SJSA1 (cell line): ENCODE measurements at places on chromosomes 16 and 17. TPM values are rescaled to one million over a fixed set of nuclear protein-coding genes. Genes with fewer than 3 reads are reported as not detected.

- DNase-seq, result no peak
These were observed 21.7 kb upstream of the ABCC11 start for GRCh38 chr16:48269011-48269410.

GRCh38 chr17:81711814-81712467 is at the start of gene SLC25A10:
TSS of gene SLC25A10 (plus strand) at chr17:81712284. CDS start at chr17:81712427, 143 bp downstream.
- DNase-seq, result peak; percentile 88

GRCh38 chr16:87645802-87646201 is 43.5 kb downstream of the JPH3 start:
- no peak for DNase-seq

DNA sequence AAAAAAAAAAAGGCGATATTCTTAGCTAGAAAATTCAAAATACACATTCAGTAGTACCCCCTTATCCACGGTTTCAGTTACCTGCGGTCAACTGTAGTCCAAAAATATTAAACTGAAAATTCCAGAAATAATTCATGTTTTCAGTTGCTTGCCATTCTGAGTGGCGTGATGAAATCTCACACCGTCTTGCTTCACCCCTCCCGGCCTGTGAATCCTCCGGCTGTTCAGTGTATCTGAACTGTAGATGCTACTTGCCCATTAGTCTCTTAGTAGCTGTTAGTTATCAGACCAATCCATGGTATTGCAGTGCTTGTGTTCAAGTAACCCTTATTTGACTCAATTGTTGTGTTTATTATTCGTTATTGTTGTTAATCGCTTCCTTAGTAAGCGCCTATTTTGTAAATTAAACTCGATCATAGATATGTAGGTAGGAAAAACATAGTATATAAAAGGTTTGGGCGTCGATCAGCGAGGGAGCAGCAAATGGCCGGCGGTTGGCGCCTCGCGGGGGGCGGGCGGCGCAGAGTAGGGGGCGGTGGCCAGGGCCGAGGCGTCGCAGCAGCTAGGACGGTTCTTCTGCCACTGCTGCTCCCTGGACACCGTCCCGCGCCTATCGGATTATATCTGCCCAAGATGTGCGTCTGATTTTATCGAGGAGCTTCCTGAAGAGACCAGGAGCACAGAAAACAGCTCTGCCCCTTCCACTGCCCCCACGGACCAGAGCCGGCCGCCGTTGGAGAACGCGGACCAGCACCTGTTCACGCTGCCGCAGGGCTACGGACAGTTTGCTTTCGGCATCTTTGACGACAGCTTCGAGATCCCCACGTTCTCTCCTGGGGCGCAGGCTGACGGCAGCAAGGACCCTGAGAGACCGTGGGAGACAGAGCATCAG is 39.8 kb upstream of the AKAP1 start:
- no peak for DNase-seq

DNA sequence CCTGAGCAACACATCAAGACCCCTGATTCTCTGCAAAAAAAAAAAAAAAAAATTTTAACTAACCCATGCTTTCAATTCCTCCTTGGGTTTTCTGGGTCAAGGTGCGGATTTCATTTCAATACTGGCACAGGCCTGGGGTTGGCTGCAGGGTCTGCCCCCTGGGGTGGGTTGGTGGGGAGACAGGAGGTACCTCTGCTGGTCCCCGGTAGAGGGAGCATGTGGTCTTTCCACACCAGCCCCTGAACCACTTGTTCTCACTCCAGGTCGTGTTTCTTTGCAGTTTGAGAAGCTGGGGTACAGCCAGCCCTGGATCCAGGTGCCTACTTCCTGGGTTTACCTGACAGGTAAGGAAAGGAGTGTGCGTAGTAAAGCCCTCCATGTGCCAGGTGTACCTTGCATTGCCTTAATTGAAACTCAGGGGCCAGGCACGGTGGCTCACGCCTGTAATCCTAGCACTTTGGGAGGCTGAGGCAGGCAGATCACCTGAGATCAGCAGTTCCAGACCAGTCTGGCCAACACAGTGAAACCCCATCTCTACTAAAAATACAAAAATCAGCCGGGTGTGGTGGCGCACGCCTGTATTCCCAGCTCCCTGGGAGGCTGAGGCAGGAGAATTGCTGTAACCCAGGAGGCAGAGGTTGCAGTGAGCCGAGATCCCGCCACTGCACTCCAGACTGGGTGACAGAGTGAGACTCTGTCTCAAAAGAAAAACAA is 21.8 kb downstream of the SDR42E2 start:
- DNase-seq, result no peak

DNA sequence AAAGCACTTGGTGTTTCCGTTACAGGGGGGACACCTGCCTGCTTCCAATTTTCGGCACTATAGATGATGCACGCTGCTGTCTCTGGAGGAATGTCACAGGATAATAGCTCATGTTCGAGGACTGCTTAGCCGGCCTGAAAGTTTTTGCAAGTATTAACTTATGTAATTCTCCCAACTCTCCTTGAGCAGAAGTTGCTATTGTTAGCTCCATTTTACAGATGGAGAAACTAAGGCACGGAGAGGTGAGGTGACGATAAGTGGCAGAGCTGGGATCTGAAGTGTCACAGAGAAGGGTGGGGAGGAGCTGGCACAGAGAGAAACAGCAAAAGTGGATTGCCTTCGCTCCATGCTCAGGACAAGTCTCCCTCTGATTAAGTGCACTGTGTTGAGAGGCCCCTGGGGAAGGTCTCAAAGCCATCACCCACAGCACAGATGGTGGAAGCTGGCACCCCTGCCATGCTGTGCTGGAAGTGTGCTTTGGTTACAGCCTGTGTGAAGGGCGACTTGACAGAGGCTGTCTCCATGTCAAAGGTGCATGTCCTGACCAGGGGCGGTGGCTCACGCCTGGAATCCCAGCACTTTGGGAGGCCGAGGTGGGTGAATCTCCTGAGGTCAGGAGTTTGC is 40.8 kb upstream of the MEAK7 start:
- DNase-seq, result no peak

DNA sequence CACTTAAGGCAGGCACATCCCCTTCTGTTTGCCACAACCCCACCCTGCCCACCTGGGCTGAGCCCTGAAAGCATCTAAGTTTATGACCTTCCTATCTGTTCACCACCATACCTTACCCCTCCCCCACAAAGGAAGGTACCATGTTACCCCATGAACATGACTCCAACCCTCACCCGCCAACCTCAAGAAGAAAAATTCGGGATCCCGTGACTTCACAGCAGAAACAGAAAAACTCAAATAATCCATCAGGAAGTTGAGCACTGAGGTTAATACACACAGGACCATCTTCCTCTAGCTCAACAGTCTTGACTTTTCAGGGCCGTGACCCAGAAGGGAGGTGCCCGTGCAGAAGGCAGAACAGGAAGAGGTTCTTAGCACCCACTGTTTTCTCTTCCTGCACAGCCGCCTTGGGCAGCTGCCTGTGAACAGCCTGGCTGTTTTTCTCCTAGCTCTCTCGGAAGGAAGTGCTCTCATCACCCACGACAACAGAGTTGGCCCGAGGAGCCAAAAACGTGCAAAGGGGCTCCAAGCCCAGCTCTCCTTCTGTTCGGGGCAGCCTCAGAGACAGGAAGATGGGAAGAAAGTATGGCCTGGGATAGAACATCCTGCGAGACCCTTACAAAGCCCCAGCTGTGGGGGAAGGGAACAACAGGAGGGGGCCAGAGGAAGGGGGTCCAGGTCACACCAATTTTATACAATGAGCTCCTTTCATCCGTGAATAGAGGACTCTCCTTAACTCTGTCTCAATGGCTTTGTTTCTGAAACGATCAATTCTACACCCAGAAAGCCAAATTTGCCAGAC is 101.1 kb downstream of the XYLT1 start:
- DNase-seq, result no peak

DNA sequence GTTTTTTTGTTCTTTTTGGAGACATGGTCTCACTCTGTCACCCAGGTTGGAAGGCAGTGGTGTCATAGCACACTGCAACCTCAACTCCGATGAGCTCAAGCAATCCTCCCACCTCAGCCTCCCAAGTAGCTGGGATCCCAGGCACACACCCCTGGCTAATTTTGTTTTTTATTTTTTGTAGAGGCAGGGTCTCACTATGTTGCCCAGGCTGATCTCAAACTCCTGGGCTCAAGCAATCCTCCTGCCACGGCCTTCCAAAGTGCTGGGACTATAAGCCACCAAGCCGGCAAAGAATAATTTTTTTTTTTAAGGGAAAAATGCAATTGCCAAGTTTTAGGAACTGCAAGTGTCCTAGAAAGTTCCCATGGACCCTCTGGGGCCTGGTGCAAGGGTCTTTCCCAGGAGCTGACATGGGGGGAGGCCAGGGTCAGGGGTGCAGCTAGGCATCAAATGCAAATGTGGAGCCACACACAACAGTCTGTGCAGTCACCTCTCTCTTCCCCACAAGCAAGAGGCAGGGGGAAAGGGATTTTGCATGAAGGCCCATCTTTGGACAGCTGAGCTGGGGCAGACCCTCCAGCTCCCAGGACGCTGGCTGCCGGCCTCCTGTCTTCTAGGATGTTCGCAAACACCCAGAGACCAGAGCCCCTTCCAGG is 20.1 kb upstream of the BCAR1 start:
- no peak for DNase-seq

DNA sequence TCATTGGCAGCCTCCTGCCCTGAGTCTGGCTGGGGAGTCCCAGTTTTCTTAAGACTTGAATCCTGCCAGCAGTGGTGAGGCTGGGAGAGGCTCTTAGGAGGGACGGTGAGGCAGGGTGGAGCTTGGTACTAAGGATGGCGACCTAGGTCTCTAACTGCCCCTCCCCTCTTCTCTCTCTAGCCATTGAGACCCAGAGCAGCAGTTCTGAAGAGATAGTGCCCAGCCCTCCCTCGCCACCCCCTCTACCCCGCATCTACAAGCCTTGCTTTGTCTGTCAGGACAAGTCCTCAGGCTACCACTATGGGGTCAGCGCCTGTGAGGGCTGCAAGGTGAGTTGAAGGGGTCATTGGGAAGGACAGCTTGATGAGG is 16.4 kb downstream of the GJD3 start:
- no peak for DNase-seq

DNA sequence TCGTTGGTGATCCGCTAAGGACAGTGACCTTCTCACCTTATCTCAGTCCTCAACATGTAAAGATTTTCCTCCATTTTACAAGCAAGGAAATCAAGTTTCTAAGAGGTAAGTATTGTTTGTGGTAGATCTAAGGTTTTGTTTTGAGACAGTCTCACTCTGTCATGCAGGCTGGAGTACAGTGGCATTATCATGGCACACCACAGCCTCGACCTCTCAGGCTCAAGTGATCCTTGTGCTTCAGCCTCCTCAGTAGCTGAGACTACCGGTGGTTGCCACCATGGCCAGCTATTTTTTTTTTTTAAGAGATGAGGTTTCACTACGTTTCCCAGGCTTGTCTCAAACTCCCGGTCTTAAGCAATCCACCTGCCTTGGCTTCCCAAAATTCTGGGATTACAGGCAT is 34.9 kb downstream of the PRKCA start:
- DNase-seq, result no peak

DNA sequence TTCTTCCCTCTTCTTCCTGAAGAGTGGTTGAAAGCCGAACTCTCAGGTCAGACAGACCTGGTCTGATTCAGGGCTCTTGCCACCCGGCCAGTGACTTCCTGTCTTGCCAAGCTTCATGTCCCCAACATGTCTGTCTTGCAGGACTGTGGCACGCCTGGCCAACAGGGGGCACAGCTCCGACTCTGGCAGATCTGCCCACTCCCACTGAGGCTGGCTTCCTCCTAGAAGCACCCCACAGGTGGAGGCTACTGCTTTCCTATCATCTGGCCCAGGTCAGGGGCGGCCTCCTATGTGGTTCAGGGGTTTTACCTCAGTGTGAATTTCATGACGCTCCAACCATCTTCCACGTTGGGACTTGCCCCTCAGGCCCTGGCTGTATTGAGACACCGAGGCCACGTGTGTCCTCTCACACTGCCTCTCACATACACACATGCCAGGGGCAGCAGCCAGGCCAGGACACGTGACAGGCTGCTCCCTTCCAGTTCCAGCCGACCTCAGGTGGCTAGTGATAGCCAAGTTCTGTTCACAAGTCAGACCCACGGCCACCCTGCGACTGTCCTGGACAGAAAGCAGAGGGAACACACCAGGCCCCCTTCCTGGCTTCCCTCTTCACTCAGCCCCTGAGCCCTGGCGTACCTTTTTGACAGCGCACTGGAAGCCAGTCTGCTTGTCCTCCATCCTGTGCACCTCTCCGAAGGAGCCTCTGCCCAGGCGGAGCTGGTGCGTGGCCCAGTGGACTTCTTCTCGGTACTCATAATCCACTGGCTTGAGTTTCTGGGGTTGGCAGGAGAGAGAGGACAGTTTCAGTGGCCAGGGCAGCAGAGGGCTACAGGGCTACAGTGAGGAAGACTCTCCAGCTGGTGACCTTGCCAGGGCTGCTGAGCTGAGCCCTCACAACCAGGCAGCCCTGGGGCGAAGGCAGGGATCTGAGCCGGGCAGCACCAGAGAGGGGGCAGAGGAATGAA is 22.6 kb upstream of the SPATA32 start:
- no peak for DNase-seq

DNA sequence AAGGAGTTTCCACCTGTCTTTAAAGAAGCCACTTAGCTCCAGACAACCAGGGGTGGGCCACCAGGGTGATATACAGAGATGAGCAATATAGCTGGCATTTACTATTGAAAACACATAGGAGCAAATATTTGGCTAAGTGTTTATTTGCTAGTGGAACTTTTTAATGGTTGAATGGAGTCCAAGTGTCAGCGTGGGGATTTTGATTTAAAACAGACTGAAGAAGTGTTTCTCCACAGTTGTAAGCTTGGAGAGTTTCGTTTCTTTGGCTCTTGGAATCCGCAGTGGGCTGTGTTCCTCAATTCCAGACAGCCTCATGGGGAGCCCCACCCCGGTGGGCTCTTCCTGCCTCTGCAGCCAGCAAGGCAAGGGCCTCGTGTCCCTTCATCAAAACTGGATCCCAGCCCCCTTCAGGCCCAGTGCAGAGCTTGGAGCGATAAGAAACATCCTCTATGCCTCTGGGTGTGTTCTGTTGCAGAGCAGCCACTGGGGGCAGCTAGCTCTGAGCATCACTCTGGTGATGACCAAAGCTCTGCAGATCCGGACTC is 36.1 kb downstream of the NOG start:
- peak; percentile 77 for DNase-seq

GRCh38 chr16:59192551-59193199 is 458.6 kb upstream of the GOT2 start:
- peak; percentile 43 for DNase-seq

GRCh38 chr16:25014500-25015147 is 545 bp downstream of the ARHGAP17 start:
- peak; percentile 67 for DNase-seq

- DNase-seq, result no peak
These were observed 22.3 kb upstream of the MPRIP start for GRCh38 chr17:17019891-17020456.

DNA sequence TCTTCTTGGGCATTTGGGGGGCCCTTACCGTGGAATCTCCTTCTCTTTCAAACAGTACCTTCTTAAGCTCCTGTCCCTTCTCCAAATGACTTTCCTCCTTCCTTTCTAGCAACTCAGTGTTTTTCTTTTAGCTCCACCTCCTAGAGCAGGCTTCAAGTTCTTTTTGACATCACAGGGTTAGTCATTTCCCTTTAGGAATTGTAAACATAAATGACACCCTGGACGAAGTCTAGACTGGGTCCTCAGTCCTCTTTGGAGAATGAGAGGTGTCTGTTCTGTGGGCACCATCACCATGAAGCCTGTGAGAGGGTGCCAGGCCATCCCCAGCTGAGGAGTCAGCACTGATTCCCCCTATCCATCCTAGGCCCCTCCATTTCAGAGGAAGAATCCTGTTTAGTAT is 94.7 kb downstream of the SALL1 start:
- no peak for DNase-seq

Gene GUCY2D
- total RNA-seq, result not detected in 2 replicates

Gene G6PC1
- total RNA-seq, result not detected in 2 replicates

Gene GPRC5C
- total RNA-seq, result 46.5 and 48.4 TPM in 2 replicates

Gene OR1F1
- not detected in 2 replicates for total RNA-seq

Gene CHST5
- total RNA-seq, result 0.08 TPM in 1 of 2 replicates, not detected in the other

Gene GALK1
- 50.5 and 50.6 TPM in 2 replicates for total RNA-seq
